Erythroblast (primary cell): ENCODE measurements at places on chromosomes 1 and 21.

- no peak for DNase-seq
Observed at GRCh38 chr1:18900303-18900841, 2.0 kb downstream of the ALDH4A1 start.

DNA sequence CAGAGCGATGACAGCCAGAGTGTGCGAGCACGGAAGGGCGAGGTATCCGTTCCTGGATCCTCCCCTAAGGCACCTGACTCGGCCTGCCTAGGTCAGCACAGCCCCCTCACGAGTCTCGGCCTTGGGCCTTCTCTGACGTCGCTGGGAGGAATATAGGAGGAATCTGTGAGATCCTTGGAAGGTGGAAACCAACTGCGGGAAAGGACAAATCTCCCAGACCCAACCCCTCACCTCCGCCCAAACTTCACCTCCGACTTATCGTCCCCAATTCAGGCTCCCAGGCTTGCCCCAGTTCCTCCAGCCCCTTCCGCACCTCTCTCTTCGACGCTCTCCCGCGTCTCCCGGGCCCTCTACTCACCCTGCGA lies 494 bp downstream of the APH1A start:
- DNase-seq, result peak; percentile 69

- DNase-seq, result peak; percentile 92
Observed at GRCh38 chr1:147377263-147378246, 135.1 kb downstream of the CHD1L start.

- no peak for DNase-seq
Observed at GRCh38 chr1:56788588-56788987, 30.6 kb downstream of the FYB2 start.

DNA sequence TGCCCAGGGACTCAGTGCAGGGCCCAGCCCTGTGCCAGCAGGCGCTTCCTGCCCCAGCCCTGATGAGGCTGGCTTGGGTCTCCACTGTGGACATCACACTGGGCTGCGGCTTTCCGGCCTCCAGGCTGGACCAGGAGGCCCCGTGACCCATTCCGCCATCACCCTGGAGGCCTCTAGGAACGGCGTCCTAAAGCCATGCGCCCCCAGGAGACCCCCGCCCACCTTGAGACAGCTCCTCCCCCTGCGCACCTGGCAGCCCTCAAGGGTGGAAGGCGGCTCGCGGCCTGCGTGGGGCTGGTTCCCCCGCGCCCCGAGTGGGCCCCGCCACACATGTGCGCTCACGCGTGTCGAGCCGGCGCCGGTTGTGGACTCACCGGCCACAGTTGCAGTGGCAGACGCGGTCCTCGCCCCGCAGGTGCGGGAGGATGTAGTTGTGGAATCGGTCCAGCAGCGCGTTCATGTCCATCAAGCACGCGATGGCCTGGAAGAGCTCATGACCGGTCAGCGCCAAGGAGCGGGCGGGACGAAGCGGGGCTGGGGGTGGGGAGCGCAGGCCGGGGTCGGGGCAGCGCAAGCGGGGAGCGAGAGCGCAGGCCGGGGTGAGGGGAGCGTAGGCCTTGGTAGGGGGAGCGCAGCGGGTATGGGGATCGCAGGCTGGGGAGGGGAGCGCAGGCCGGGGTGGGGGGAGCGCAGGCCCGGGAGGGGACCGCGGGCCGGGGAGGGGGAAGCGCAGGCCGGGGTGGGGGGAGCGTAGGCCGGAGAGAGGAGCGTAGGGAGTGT lies 924 bp downstream of the TMEM240 start:
- no peak for DNase-seq

GRCh38 chr1:70256664-70257063 lies 35.5 kb downstream of the SRSF11 start:
- DNase-seq, result no peak

- no peak for DNase-seq
Observed at GRCh38 chr1:61403679-61404596, 321.0 kb downstream of the TM2D1 start.

GRCh38 chr1:71490432-71490831 lies 409.6 kb upstream of the ZRANB2 start:
- DNase-seq, result no peak

- no peak for DNase-seq
Observed at GRCh38 chr1:225441314-225442122, 13.7 kb upstream of the LBR start.

DNA sequence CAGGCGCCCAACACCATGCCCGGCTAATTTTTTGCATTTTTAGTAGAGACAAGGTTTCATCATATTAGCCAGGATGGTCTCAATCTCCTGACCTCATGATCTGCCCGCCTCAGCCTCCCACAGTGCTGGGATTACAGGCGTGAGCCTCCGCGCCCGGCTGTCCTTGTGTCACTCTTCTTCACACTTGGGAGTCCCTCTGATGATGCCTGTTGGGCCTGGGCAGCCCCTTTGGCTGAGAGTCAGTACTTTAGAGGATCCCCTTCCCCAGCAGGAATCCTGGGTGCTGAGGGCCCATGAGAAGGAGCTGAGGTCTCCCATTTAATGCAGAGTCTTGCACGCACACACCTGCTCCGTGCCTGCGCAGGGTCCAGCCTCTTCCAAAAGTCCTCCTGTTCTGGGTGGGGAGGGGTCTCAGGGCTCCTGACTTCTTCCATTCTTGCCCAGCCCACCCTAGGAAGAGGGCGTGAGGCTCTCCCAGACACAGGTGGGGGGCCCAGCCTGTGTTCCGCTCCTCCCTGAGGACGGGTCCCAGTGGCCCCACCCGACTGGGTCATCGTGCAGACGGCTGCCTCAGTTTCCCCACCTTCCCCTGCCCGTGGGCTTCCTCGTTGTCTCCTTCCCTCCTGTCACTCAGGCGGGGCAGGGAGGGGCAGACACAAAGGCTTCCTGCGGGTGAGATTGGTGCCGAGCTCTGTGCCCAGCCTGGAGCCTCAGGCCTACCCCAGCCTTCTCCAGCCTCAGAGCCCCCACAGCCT lies 3.9 kb downstream of the TTLL10 start:
- DNase-seq, result no peak

- no peak for DNase-seq
Observed at GRCh38 chr1:117015724-117016123, 14.2 kb downstream of the CD101 start.

GRCh38 chr1:44949286-44949685 lies 37.1 kb downstream of the EIF2B3 start:
- no peak for DNase-seq

GRCh38 chr1:62476525-62477219 lies 39.8 kb downstream of the USP1 start:
- DNase-seq, result no peak

DNA sequence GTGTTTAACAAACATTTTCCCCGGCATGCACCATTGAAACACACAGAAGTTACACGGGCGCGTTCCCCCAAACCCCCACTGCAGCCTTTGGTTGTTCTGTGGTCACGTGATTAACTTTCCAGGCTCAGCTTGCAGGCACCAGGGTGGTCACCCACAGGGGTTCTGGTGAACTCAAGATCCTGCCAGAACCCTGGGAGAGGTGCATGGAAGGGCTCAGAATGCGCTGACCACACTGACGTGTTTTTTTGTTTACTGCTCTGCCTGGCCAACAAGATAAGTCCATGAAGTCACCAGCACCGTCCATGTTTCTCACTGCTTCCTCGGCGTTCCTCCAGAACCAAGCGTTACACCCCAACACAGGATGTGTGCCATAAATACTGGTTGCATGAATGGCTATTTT lies 229.5 kb upstream of the VAMP3 start:
- no peak for DNase-seq

- no peak for DNase-seq
Observed at GRCh38 chr1:177077734-177078499, 86.6 kb downstream of the ASTN1 start.

- no peak for DNase-seq
Observed at GRCh38 chr1:204294357-204294756, 65.4 kb downstream of the PLEKHA6 start.

DNA sequence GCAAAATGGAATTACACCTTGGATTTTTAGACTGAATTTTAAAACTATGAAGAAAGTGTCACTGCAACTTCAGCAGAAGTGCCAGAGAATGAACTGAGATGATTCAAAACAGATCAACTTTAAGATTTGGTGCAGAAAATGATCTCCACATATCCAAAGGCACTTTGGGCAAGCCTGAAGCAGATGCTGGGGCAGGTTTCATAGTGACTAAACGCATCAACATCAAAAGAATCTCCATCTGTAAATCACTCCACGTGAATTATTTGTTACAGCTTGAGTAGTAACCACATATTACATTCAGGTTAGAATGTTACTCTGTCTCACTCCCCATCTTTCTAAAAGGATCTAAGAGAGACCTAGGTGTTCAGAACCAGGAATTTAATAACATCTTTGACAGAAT lies 329.0 kb upstream of the ESRRG start:
- DNase-seq, result no peak

GRCh38 chr1:28314547-28314941 lies 14.3 kb upstream of the MED18 start:
- DNase-seq, result no peak

GRCh38 chr1:174090471-174090870 lies 68.3 kb upstream of the RC3H1 start:
- no peak for DNase-seq

- no peak for DNase-seq
Observed at GRCh38 chr1:59258412-59259032, 38.4 kb upstream of the FGGY start.

GRCh38 chr1:36557041-36558000 lies 74.6 kb upstream of the CSF3R start:
- no peak for DNase-seq

GRCh38 chr1:163970699-163971098 lies 588.3 kb upstream of the PBX1 start:
- DNase-seq, result no peak

DNA sequence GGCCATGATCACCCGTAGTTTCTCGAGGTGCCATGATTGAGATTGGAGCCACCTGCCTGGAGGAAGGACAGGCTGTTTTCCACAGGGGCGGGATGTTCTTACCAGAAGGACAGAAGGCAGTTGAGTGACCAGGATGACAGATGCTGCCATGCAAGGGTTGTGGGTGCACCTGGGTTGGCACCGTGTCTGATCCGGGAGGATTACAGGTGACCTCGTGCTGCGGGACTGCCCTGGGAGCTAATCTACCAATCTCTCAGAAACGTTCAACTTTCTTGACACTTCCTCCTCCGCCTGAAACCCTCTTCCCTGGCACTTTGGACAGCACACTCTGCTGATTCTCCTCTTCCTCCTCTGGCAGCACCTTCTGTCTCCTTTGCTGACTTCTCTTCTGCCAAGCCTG lies 13.8 kb upstream of the SLC6A9 start:
- no peak for DNase-seq

- no peak for DNase-seq
Observed at GRCh38 chr1:162568802-162569201, 7.3 kb downstream of the UAP1 start.

GRCh38 chr1:112502826-112503225 lies 5.9 kb upstream of the WNT2B start:
- no peak for DNase-seq

- no peak for DNase-seq
Observed at GRCh38 chr1:89065079-89065868, at the start of gene GBP1. Gene GBP1 (minus strand): TSS chr1:89065208. CDS start chr1:89063234, 1,974 bp downstream.

- DNase-seq, result no peak
Observed at GRCh38 chr1:2612591-2613365, 20.0 kb downstream of the MMEL1 start.

DNA sequence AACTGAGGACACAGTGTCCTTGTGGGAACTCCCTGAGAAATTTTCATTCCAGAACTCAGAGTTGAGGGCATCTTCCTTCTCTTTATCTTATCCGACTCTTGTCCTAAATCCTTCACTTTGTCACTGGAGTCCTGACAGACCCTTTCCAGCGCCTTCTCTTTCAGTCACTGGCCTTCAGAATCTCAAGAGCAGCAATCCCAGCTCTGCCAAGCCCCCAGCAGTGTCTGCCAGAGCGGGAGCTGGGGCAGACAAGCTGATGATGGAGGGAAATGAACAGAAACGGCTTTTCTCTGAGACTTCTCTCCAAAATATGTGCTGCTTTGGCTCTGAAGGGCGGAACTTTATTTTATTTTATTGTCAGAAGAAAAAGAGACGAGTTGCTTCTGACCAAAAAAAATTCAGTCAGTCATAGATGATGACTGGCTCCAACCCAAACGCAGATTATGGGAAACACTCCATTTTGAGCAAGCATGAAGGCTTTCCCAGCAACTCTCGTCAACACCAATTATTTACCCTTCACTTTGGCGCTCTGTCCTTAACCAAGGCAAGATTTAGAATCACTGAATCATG lies 32.2 kb downstream of the MIS18A start:
- DNase-seq, result no peak

DNA sequence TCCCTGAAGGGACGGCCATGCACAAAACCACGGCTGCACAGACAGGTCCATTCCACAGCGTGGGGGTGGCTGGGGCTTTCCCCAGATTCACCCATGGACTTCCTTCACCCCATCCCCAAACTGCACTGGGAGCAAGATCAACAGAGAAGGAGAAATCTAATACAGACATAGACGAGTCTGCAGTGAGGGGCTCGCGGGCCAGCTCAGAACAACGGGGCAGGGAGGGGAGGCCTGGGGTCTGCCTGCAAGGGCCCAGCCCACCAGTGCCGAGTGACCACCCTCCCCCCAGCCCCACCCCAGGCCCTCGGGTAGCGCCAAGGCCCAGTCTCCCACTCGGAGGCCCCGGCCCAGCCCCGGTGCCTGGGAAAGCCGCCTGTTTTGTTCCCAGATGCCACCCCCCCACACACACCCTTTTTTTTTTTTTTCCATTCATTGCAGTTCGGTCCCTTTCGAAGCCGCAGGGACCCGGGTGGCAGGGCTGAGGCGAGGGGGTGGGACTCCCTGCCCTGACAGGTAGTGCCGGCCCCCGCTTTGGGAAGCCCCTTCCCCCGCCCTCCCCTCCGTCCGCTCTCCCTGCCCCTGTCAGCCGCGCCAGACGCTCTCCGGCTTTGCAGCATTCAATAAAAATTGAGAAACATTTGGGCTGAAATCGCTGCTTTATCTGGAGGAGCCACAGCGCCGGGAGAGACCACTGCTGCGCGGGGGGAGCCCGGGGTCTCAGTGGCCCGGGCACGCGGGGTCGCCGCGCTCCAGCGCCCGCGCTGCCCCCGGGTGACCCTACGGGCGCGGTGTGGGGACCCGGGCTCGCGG lies 543 bp upstream of the EPHB2 start:
- DNase-seq, result peak; percentile 65

- DNase-seq, result peak; percentile 86
Observed at GRCh38 chr1:155241069-155241679, 14.1 kb downstream of the ENTREP3 start.

DNA sequence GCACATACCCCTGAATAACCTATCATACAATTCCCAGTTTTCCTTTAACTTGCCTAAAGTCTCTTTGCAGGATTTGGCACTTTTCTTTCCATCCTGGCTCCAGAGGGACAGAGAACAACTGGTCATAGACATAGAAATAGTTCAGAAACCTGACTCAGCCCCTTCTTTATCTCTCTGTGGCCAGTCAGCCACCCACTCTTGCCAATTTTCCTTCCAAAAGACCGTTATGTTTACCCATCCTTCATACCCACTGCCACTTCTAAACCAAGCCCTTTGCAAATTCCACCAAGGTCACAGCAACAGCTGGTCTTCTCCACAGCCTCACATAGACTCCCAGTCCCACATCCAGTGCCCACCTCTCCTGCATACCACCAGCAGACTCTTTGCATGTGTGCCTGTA lies 127.2 kb upstream of the FGGY start:
- no peak for DNase-seq
